Stimulated activated CD8-positive, alpha-beta memory T cell treated with anti-CD3 and anti-CD28 coated beads, Interleukin-4, amount 100 ng/mL, for 48 hours (primary cell): ENCODE measurements at places on chromosomes 5 and 9.

DNA sequence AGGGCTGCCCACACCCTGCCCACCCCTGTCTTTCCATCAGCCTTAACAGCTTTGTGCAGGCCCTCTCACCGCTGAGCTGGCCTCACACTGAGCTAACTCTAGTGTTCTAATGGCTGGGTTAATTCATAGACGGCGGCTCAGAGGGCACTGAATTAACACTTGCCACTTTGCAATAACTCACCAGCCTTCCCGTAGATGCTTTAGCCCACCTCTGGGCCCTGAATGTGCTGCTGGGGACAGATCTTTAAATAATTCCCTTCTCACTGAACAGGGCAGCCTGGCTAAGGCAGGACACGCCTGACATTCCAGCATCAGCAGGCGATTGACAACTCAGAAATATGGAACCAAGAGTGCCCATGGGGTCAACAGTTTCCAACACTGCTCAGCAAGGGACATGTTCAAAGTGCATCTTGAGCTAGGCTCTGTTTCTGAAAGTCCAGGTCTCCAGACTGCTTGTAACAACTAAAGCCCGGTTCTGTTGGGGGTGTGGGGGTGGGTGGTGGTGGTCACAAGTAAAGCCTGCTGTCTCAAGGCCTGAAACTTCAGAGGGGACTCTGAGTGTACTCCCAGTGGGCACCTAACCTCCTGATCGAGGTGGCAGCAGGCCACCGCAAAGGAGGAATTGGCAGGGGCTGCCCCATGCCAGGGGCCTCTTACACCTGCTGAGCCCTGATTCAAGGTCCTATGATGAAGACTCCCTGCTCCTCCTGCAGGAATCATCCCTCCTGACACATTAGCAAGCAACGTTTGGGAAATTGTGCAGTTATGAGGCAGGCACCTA is 248.3 kb downstream of the FSTL4 start:
- DNase-seq: no peak

DNA sequence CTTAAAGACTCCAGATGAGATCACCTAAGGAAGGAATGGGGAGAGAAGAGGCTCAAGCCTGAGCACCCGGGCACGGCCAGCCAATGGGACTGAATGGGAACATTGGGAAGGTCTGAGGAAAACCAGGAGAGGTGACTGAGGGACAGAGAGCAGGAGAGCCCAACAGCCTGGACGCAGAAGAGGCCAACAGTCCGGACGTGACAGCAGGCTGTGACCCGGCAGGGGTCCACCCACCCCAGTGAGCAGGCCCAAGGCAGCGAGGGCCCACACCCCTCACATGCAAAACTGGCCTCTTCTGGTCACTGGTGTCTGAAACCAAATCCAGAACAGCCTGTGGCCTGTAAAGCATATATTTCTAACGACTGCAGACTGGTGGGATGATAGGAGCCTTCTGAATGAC is 7.6 kb upstream of the SPTLC1 start:
- DNase-seq: no peak

DNA sequence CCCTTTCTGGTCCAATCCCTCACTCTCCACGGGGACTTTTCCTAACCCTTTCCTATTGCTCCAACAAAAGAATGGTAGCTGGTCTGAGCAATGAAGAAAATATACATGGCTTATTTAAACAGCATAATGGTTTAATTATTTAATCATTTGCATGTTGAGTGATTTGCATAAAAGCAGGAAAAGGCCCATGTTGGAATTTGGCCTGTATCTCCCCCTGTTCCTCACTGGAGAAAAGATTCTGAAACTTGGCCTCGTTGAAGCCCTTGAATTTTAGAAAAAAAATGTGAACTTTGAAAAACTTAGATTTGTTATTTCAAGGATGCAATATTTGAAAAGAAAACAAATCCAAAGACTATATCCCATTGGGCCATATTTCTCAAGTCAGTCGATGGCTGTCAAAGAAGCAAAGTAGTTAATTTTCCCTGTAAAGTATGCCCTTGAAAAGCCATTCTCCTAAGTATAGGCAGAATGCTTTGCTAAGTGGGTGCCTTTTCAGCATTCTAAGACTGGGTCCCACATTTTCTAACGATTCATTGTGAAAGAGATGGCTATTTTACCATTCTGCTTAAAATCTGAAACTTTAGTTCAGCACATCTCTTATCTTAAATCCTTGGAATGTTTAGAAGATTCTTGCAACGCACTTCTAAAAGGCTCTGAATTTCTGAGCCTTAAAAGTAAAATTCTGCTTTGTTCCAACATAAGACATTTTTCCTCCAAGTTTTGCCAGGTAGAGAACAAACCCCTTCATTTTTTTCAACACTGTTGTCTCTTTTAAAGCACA is 428.8 kb downstream of the ARHGEF28 start:
- no peak for DNase-seq

GRCh38 chr9:98570663-98571440 is 137.9 kb downstream of the GABBR2 start:
- DNase-seq: no peak

DNA sequence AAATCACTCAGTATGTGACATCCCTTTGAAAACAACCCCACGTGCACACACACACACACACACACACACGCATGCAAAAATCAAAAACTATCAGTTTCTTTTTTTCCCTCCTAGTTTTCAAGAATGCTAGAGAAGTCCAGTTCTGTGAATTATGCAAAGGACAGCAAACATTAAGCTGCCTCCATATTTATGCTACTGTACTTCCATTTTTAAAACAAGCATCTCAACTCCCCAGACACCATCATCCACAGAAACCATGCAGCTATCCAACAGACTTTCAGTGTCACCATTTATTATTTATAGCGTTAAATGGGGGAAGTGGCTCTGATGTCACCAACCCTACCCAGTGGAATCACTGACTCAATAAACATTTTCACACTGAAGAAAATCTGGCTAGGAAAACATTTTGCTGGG is 1.6 kb downstream of the FBXW11 start:
- DNase-seq: peak; percentile 35

DNA sequence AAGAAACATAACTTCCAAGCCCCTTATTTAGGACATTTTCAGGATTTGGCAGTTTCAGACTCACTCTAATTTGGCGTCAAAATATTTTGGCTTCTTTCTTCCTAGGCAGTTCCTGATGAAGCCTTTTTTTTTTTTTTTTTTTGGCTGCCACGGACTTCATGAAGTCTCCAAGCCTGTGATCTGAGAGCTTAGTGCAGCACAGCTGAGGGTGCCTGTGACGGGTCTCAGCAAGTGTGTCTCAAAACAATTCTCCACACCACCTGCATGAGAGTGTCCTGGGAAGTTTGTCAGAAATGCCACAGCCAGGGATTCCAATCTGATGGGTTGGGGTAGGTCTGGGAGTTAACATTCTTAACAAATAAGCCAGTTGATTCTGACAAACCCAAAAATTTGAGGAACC is 6.0 kb upstream of the ESM1 start:
- no peak for DNase-seq

- DNase-seq: no peak
Observed at GRCh38 chr9:109312783-109313182, 8.1 kb downstream of the EPB41L4B start.

GRCh38 chr9:106058460-106058859 is 364.1 kb downstream of the TMEM38B start:
- no peak for DNase-seq

DNA sequence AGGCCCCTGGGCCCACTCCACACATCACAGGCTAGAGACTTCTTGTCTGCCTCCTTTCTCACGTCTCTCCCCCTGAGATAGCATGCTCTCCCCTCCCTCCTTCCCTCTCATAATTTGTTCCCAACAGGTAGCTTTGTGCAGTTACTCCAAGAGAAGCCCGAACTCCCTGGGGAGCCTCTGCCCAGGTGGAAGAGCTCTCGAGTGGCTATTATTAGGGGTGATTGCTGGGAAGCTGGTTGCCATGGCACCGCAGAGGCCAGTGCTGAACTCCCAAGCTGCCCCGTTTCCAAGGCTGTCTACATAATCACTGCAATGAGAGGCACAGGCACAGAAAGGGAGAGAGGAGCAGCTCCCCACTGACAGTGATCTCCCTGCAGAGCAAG is 104.7 kb upstream of the GPR151 start:
- DNase-seq: no peak

GRCh38 chr5:62568800-62569432 is 9.7 kb upstream of the LRRC70 start:
- no peak for DNase-seq

DNA sequence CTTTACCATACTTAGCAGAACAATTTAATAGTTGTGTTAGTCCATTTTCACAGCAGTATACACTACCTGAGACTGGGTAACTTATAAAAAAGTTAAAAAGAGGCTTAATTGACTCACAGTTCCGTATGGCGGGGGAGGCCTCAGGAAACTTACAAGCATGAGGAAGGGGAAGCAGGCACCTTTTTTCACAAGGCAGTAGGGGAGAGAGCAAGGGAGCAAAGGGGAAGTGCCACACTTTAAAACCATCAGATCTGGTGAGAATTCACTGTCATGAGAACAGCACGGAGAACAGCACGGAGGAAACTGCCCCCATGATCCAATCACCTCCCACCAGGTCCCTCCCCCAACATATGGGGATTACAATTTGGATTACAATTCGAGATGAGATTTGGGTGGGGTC is 269.9 kb downstream of the MTRR start:
- no peak for DNase-seq
